ENCODE measurements at places on chromosomes 4 and X. TPM values are rescaled to one million over a fixed set of nuclear protein-coding genes. Genes with fewer than 3 reads are reported as not detected.

The EGF gene
- 8.4 TPM for polyA plus RNA-seq

DNA sequence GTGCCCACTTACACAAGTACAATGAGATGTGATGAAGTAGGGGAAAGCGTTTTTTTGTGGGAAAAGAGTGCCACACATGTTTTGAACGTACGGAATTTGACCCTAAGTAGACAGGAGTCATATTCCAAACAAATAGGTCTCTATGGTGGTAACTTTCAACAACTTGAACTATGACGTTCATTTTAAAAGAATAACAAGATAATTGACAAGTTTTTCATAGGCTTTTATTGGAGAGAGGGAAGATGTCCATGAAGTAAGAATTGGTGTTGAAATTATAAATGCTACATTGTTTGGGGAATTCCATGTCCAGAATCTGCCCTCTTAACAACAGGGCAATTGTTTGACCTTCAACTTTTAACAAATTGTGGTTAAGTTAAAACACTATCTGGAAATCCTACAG is 126.5 kb downstream of the GASK1B start:
- no peak for DNase-seq

The ADGRL3 gene
- polyA plus RNA-seq = 28.9 TPM

The CENPVL3 gene
- polyA plus RNA-seq = 1.3 TPM

The ZNF711 gene
- 80.0 TPM for polyA plus RNA-seq

The PRDM5 gene
- polyA plus RNA-seq = 19.1 TPM
